RWPE1 (cell line): ENCODE measurements at places on chromosomes 7 and 10.

- no peak for DNase-seq
Observed at GRCh38 chr7:91031757-91032156, 232.5 kb upstream of the FZD1 start.

DNA sequence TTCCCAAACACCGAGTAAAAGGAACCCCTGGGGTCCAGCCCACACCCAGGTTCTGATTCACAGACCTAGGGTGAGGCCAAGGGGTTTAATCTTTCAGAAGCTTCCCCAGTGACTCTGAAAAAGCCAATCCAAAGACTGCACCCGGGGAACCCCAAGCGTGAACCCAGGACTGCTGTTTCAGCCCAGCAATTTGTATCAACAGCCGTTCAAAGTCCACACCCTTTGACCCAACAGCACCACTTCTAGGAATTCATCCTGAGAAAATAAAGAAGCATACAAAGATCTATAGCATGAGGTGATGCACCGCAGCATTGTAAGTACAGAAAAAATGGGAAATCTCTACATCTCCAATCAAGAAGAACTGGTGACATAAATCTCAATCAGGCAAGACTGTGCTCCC is 24.4 kb downstream of the DLG5 start:
- DNase-seq: no peak

- no peak for DNase-seq
Observed at GRCh38 chr10:86801995-86802394, 45.6 kb downstream of the BMPR1A start.

DNA sequence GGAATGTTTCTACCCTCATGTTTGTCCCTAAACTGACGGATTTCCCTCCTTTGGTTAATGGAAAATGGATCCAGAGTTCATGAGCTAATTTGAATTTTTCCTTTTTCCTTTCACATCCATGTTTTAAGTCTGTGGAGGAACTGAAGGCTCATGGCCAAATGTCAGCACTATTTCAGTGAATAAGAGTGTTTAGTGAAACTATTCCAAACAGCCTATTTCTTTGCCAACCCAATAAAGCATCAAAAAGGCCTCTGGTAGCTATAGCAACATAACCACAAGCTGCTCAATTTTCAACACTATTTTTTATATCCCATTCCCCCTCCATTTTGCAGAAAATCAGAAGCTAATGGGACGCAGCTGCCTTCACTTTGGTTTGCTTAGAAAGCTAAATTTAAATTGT is 1454.1 kb downstream of the GATA3 start:
- no peak for DNase-seq

GRCh38 chr7:47737601-47738000 is 155.7 kb upstream of the TNS3 start:
- DNase-seq: no peak

DNA sequence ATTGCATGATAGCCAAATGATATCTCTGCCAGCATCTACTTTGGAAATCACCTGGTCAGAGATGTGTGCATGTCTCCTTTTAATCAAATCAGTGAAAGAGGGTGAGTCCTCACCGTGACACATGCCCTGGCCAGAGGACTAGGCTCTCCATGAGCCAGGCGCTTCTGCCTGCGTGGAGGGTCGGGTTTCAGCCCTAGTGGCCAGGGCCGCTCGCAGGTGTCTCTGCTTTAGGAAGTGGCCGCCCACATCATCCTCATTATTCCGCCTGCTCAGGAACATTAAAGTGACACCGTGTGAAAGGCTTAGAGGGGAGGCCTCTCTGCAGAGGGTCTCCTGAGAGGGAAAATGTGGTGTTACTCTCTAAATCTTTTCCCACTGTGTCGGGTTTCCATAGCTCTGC is 173.6 kb upstream of the PRKCQ start:
- DNase-seq: no peak

DNA sequence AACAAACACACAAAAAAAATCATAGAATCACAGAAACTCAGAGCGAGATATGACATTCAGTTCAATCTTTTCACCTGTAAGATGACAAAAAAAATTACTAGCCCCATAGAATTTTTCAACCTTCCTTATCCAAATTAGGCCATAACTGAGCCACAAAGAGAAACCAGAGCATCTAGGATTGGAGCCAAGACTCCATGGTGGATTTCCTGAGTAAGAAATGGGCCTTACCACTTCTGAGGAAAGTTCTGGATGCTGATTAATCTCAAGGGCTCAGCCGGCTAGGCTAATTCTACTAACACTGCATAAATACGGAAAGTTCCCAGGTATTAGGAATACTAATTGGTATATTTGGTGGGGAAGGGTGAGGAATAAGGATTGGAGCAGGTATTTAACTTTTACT is 16.8 kb downstream of the LIPM start:
- no peak for DNase-seq

DNA sequence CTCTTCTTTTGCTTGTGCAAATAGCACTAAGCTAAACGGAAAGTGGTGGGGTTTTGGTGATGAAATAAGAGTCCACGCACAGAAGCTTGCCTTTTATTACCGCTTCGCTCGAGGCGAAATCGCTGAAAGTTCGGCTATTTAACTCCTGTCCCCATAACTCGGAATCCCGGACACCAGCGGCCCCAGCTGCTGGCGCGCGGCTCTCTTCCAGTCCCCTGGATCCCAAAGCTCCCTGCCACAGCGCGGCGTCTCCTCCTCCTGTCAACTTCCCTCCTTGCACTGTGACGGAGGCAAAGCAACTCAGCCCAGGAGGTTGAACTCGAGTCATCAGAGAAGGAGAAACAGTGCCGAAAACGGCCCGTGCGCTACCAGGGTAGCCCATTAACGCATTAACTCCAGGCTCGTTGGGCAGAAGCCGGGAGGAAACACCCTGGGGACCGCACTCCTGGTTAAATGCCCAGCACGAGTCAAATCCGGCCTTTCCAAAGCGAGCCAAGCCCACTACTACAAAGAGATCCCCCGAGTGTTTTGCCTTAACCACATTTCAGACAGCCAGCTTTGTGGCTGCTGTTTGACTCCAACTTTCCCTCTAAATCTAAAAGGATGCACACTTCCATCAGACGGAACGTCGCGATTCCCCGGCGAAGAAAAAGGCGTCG is 1.3 kb downstream of the SEMA3D start:
- peak; percentile 15 for DNase-seq

- DNase-seq: no peak
Observed at GRCh38 chr10:120414946-120415345, 42.1 kb upstream of the PLPP4 start.

GRCh38 chr7:99131290-99131689 is 12.6 kb downstream of the SMURF1 start:
- no peak for DNase-seq

DNA sequence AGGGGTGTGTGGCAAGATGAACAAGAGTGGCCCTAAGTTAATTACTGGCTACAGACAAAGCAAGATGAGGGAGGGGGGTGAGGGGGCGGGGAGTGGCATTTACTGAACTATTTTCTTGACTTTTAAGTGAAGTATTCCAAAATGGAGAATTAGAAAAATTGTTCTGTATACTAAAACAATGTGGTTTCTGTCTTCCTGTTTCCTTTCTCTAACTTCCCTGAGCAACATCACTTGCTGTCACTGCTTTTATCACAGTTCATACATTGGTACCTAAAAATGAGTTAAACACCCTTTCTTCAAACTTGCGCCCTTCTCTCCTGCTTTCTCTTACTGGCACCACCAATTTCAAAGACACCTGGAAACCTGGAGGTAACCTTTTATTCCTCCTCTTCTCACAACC is 21.6 kb downstream of the PDZD8 start:
- DNase-seq: no peak

DNA sequence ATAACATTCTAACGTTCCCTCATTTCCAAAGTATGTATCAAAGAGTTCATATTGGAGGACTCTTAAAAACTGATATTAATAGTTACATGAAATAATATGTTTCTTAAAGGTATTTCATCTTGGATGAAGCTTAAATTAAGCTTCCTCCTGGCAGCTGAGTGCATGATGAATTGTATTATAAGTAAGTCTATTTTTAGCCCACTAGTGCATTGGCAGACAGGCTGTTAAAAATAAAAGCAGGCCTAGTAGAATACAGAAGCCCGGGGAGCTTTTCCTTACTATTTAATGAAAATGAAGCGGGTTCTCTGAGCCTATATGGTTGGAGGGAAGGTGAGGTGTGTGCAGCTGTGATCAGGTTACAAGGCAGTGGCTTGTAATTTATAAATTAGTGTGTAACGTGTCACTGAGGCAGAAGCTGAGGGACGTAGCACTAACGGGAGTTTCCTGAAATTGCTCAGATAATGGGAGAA is 130.7 kb upstream of the KMT2E start:
- DNase-seq: no peak

GRCh38 chr7:43119371-43120075 is 7.1 kb downstream of the HECW1 start:
- no peak for DNase-seq

DNA sequence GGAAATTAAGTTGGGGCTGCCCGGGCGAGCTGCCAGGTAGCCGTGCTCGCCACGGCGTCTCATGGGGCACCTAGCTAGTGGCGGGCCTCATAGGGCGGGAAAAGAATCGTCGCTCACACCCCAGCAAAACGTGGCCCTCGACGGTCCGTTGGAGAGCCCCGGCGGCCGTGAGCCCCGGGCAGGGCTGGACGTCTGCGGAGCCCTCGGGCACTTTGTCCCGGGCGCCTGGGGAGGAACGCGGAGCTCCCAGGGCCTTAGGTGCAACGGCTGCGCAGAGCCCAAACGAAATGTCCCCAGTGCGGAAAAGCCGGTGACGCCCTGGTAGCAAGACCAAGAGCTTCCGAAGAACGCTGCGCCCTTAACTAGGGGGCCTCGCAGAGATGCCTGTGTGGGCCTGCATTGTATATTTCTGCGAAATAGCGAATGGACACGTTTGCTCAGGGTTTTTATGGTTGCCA is 866 bp upstream of the SFMBT2 start:
- no peak for DNase-seq

GRCh38 chr10:42304341-42304740 is 334.0 kb downstream of the ZNF33B start:
- no peak for DNase-seq
